ENCODE measurements at places on chromosomes 2 and 18.

GRCh38 chr2:7625392-7626138 is 708.4 kb downstream of the RNF144A start:
- DNase-seq, result no peak

- DNase-seq, result no peak
Measured at GRCh38 chr18:48454261-48454757, 45.1 kb upstream of the ZBTB7C start.

- no peak for DNase-seq
Measured at GRCh38 chr2:205477016-205477705, 205.1 kb upstream of the NRP2 start.

GRCh38 chr2:32947076-32947483 is 327 bp downstream of the LTBP1 start:
- DNase-seq, result no peak

- no peak for DNase-seq
Measured at GRCh38 chr2:144598906-144599305, 79.0 kb upstream of the ZEB2 start.

DNA sequence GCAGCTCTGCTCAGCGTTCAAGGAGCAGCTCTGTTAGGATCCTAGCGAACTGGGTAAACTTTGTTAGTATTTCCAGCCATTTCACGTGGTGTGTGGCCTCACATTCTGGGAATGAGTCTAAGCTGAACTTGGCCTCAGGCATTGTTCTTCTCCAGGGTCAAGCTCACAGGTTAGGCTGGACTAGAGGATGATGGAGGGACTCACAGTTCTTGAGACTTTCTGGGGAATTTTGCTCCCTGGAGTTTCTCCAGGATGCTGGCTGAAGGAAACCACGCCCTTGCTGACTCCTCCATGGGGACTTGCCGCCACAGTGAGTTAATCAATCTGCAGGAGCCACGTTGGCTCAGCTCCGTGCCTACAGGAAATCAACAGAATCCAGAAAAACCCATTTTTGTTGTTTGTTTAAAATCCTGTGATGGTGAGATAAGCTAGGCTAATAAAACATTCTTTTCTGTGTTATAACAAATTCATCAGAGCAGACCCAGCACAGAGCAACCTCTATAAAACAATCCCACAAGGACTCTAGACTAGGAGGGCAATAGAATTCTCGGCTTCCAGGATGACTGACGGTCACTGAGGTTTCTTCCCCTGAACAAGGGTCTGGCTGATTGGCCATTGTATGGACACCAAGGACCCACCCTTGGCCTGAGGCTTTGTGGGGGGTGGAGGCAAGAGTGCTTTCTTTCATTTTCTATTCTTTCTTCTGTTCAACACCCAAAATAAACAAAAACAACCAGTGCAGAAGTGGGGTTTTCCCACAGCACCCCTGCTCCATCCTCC is 12.6 kb downstream of the CNDP1 start:
- DNase-seq, result no peak

DNA sequence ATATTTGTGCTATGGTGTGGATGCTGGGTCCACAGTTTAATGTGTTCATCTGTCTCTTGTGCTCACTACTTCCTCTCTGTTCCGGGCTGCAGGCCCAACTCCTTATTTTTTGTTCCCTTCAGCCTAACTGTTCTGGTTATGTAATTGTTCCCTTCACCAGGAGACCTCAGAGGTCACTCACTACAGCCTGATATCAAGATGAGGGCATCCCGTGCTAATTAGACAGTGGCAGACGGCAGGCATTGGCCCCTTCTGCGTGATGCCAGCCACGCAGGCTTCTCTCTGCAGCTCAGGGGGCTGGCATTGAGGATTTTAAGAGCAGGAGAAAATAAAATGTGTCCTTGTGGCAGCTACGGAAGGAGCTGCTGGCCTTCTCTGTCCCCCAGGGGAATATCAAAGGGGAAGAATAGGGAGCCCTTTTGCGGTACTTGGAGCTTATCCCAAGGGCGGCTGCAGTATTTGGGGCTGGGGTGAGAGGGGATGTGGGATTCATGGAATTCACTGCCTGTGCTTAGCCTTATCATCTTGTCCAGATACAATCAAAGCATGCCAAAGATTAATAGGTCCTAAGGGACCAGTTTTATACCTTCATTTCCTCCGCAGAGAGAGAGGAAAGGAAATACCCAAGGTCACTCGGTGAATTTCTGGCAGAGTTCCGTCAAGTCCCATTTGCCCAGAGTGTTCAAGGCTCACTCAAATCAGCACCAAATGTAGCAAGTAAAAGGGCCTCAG is 53.3 kb upstream of the TRIB2 start:
- DNase-seq, result no peak

- DNase-seq, result no peak
Measured at GRCh38 chr18:29018976-29019375, 842.0 kb upstream of the CDH2 start.

DNA sequence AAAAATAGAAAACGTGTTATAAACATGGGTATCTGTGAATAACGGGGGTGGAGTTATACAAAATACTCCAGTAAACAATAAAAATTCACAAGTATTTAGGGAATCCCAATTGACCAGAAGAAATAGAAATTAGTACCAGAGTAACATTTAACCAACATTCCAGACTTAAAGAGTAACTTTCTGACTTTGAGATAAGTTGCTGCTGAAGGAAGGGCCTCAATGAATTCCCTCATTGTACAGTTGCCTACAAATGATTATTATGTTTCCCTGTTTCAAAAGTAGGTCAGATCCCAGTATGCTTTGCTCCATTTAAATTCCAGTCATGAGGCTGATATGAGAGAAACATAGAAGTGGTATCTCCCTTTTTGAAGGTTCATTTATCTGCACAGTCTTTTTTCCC is 88.3 kb upstream of the KCNH7 start:
- no peak for DNase-seq

GRCh38 chr2:234955971-234956509 is 4.2 kb downstream of the SH3BP4 start:
- DNase-seq, result no peak

DNA sequence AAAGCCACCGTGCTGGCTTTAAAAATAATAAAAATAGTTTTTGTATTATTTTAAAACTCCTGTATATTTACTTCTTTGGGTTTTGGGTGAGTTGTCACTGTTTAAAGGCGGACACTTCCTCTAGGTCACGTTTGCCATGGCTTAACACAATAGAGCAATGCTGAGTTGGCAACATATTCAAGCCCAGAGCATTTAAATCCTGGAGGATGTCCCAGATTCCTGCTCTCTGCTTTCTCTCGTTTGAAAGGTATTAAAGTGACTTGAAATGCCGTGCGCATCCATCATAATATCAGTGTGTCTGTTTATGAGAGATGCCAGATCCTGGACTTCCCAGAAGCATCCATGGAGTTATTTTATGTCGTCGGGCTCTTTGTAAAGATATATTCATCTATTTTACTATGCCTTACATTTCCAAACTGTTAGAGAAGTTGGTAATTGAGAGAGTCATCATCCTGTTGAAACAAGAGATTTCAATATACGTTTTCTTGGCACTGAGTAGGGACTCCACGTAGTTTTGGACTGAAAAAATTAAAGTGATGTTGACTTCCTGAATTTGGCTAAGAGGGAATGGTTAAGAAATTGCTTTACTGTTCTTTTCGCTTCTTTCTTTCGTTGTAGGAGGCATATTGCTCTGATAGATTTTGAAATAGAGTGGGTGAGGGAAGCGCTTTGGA is 150.6 kb downstream of the ZNF236 start:
- DNase-seq, result no peak

All from cortex of kidney (tissue), 1 donor.